ENCODE measurements at places on chromosomes 11 and 22. TPM values are rescaled to one million over a fixed set of nuclear protein-coding genes. Genes with fewer than 3 reads are reported as not detected.

GRCh38 chr11:81224396-81224795 is 1509.3 kb downstream of the FAM181B start:
- no peaks in the 10 kb centered on the region for H3K27me3 ChIP-seq
- no peak overlapping the region for H3K4me3 ChIP-seq
- no peak for DNase-seq

The OR2D2 gene
- total RNA-seq: not detected

DNA sequence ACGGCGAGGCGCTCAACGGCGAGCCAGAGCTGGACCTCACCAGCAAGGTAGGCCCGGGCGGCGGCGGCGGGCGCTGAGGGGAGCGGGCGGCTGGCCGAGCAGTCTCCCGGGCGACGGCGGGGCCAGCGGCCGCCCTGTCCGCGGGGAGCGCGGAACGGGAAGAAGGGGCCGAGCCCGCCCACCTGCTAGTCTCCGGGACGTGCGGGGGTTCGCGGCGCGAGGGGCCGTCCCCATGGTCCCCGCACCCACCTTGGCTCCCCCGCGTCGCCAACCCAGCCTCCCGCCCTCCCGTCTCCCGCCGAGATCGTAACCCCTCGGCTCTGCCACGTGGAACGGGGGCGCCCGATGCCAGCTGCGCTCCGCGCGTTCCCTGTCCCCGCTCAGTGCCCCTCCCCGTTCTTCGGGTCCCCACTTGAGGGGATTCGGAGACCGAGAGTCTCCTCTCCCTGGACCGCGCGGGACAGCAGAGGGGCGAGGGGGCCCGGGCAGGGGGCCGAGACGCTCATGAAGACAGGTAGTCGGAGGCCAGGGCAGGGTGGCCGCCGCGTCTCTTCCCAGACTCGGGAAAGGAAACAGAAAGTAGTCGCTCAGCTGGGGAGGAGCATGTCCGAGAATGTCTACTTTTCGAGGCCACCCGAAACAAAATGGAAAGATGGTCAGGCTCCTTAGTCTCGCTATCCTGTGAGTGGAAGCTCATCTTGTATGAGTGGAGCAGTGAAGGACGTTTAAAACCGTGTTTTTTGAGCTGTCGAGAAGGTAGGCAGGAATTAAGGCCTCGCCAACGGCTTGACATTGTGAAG is 557 bp downstream of the GTPBP1 start:
- peak overlapping the region; percentile 94 for H3K4me3 ChIP-seq
- H3K27me3 ChIP-seq: no peaks in the 10 kb centered on the region
- peaks cover 21% of the 10 kb centered on the region for H3K4me1 ChIP-seq
- peak overlapping the region; percentile 96 for H3K27ac ChIP-seq
- no peaks in the 10 kb centered on the region for H3K36me3 ChIP-seq

The MYBPC3 gene
- not detected for total RNA-seq

GRCh38 chr11:44750551-44751465 is 24.0 kb downstream of the TSPAN18 start:
- no peaks in the 10 kb centered on the region for H3K27me3 ChIP-seq
- H3K4me1 ChIP-seq: peaks cover 65% of the 10 kb centered on the region
- DNase-seq: no peak
- H3K27ac ChIP-seq: no peak overlapping the region
- no peaks in the 10 kb centered on the region for H3K36me3 ChIP-seq
- no peak overlapping the region for H3K4me3 ChIP-seq

- H3K4me1 ChIP-seq: no peaks in the 10 kb centered on the region
- no peaks in the 10 kb centered on the region for H3K27me3 ChIP-seq
- H3K27ac ChIP-seq: no peak overlapping the region
- no peaks in the 10 kb centered on the region for H3K36me3 ChIP-seq
Measured at GRCh38 chr22:20782596-20783299, 8.8 kb downstream of the SERPIND1 start.

The LRRC74B gene
- total RNA-seq: not detected

DNA sequence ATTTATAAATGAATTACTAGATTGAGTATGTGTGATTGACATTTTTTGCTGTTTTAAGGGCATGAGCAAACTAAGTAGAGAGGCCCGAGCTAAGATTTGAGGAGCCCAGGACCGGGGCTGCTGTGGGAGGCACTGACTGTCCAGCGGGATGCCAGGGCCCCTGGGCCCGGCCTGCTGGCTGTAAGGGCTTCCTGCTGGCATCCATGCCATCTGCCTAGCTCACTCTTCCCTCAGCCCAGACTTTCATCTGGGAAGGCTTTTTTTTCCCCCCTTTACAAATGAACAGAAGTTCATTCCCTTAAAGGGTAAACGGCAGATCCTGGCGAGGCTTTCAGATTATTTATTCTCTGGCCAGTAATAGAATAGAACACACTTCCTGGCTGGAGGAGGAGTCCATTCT is 16.0 kb upstream of the TP53I11 start:
- H3K4me3 ChIP-seq: no peak overlapping the region
- H3K36me3 ChIP-seq: no peaks in the 10 kb centered on the region
